H9 (cell line): ENCODE measurements at places on chromosomes 1 and 21. TPM values are rescaled to one million over a fixed set of nuclear protein-coding genes. Genes with fewer than 3 reads are reported as not detected.
A peak's percentile ranks its signal among the peaks of the same experiment; 100 is the strongest.

The S100A9 gene
- not detected in 2 replicates for total RNA-seq

DNA sequence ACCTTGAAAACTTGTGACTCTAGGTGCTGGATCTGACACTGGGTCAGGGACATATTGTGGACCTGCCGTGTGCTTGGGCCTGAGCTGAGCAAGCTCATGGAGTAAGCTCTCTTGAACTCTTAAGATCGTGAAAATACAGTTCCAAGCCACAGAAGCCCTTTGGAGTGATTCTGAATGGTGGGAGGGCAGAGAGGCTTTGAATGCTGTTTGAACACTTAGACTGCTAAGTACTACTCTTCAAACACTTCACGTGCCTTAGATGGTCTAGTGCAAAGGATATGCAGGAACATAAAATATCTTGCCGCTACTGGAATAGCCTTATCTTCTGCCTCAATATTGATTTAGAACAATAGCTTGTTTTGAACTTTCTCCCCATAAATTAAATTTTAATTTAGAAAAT lies 21.6 kb downstream of the ROR1 start:
- peaks cover 18% of the 10 kb centered on the region for H3K36me3 ChIP-seq
- H3K27ac ChIP-seq, result peak overlapping the region; percentile 28
- no peak overlapping the region for H3K4me3 ChIP-seq
- H3K4me1 ChIP-seq, result peaks cover 44% of the 10 kb centered on the region
- DNase-seq, result no peak

- no peaks in the 10 kb centered on the region for H3K27me3 ChIP-seq
- DNase-seq, result no peak
- H3K4me3 ChIP-seq, result no peak overlapping the region
- no peaks in the 10 kb centered on the region for H3K4me1 ChIP-seq
- no peak overlapping the region for H3K27ac ChIP-seq
Measured at GRCh38 chr1:12197483-12197880, 30.7 kb downstream of the TNFRSF1B start.

DNA sequence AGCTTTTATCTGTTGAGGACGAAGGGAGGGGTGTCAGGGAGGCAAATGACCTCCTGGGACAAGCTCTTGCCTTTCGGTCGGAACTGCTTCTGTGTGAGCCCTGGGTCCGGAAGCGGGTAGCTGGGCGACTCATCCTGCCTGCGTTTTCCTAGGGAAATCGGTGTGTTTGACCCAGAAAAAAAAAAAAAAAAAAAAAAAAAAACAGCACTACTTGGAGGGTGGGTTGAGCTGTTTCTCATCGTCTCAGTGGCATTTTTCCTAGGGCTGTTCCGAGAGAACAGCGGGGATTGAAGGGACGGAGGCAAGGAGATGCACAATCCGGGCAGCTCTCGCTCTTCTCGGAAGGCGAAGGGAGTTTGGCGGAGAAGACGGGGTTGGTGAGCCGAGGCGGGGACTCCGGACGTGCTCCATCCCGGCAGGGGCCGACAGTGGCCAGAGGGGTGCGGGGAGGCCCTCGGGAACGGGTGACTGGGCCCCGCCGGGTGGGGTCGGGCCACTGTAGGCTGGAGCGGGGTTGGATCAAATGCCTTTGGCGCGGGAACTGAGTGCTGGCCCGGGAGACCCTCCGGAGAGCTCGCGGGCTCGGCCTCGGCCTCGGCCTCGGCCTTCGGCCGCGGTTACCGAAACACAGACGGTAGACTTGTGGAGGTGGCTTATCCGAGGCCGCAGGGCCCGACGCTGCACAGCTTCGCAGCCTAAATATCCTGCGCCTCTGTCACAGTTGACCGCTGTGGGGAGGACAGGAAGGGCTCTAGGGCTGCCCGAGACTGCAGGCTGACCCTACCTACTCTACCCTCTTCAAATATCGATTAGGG lies 2.4 kb upstream of the BARHL2 start:
- DNase-seq, result peak; percentile 58
- H3K27ac ChIP-seq, result no peak overlapping the region
- H3K36me3 ChIP-seq, result no peaks in the 10 kb centered on the region

The TMEM52 gene
- 9.6 and 11.3 TPM in 2 replicates for total RNA-seq

The KCNE2 gene
- total RNA-seq, result 0.29 TPM in 1 of 2 replicates, not detected in the other

DNA sequence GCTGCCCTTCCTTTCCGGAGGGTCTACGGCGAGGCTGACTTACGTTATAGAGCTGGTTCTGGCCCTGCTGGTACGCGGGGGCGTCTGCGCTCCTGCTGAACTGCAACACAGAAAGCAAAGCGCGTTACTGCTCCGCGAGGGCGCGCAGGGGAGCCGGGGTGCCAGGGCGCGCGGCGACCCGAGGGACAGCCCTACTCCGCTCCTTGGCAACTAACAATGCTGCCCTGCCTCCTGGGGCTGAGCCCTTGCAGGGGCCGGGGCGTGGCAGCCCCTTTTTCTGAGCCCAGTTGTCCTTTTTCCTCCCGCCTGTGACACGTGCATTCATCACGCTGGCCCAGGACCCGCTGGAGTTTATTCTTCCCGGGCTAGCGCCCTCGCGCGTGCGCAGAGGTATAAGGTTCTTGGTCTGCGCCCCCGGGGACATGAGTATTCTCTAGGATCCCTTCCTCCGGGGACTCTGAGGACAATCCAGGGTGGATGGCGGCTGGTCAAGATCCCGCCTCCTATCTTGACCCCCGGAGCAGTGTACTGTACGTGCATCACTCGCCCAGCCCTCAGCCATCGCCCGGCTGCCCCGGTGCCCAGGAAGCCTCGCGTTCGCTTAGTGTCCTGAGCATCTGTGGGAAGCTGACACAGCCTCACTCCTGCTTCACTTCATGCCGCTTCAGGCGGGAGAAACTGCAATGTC lies 78.9 kb downstream of the CD247 start:
- H3K27me3 ChIP-seq, result peaks cover 10% of the 10 kb centered on the region; the same call in 1 of the 2 replicates
- H3K4me1 ChIP-seq, result 0 out of 2 replicates have a peak, but pooled peaks cover 4% of the 10 kb centered on the region
- peak; percentile 75 for DNase-seq
- peak overlapping the region; percentile 55 for H3K4me3 ChIP-seq
- H3K36me3 ChIP-seq, result no peaks in the 10 kb centered on the region
- H3K27ac ChIP-seq, result no peak overlapping the region

GRCh38 chr1:193185211-193185610 lies 1.2 kb downstream of the B3GALT2 start:
- no peaks in the 10 kb centered on the region for H3K27me3 ChIP-seq
- no peak overlapping the region for H3K4me3 ChIP-seq
- H3K27ac ChIP-seq, result no peak overlapping the region

GRCh38 chr1:237411621-237412020 lies 369.6 kb downstream of the RYR2 start:
- H3K4me1 ChIP-seq, result peaks cover 3% of the 10 kb centered on the region; the same call in 1 of the 2 replicates
- DNase-seq, result no peak
- H3K27me3 ChIP-seq, result no peaks in the 10 kb centered on the region

GRCh38 chr1:183685112-183685713 lies 32.1 kb upstream of the APOBEC4 start:
- H3K27ac ChIP-seq, result no peak overlapping the region
- no peak overlapping the region for H3K4me3 ChIP-seq
- H3K4me1 ChIP-seq, result no peaks in the 10 kb centered on the region
- no peaks in the 10 kb centered on the region for H3K36me3 ChIP-seq
- peak; percentile 39 for DNase-seq

DNA sequence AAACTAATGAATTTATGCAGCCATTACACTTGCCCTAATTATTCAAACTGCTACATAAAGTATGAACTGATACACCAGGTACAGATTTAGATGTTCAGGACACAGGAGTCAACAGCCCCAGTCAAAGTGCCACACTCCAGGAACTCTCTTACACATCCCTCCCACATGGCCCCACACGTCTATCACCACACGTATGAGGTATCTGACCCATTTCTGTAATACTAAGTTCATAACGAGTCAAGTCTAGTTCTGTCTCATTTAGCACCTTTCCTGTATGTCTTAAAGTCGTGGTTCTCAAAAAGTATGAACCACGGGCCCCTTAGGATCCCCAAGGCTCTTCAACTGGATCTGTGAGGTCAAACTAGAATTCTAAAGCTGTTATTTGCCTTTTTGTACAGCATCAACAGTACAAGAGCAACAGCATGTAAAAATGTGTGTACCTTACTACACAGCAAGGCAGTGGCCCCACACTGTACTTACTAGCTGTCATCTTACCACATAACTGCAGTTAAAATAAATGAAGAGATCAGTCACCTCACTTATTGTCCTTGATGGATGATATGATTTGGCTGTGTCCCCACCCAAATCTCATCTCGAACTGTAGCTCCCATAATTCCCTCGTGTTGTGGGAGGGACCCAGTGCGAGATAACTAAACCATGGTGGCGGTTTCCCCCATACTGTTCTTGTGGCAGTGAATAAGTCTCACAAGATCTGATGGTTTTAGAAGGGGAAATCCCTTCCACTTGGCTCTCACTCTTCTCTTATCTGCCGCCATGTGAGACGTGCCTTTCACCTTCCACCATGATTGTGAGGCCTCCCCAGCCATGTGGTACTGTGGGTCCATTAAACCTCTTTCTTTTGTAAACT lies 42.6 kb downstream of the SIPA1L2 start:
- peaks cover 3% of the 10 kb centered on the region; the same call in 1 of the 2 replicates for H3K4me1 ChIP-seq
- H3K27me3 ChIP-seq, result no peaks in the 10 kb centered on the region

DNA sequence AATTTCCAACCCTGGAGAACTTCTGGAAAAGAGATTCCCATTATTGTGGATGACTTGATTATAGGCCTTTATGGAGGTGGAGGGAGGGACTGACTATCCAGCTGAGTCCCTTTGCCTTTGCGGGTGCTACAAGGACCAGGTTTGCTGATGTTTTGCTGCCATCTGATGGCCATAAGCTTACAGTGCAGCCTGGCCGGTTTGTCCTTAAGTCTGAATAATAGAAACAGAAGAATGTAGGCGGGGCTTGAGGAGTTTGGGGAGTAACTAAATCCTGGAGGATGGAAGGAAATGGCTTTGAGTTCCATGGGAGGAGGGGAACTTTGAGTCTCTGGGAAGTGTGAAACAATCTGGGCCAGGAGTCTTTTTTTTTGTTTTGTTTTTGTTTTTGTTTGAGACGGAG lies 55.7 kb upstream of the CD1D start:
- DNase-seq, result peak; percentile 94
- no peak overlapping the region for H3K4me3 ChIP-seq
- H3K36me3 ChIP-seq, result no peaks in the 10 kb centered on the region
- peaks cover under 1% of the 10 kb centered on the region; the same call in 1 of the 2 replicates for H3K4me1 ChIP-seq

GRCh38 chr1:62435231-62436038 lies 1.4 kb upstream of the USP1 start:
- H3K27ac ChIP-seq, result peak overlapping the region; percentile 92
- no peak for DNase-seq
- no peaks in the 10 kb centered on the region for H3K4me1 ChIP-seq

The RIPPLY3 gene
- total RNA-seq, result 1.7 and 1.9 TPM in 2 replicates

The CFAP45 gene
- total RNA-seq, result 0.53 and 0.85 TPM in 2 replicates

The KRTAP12-2 gene
- not detected in 2 replicates for total RNA-seq

GRCh38 chr1:78839704-78840277 lies 166.7 kb downstream of the ADGRL4 start:
- H3K36me3 ChIP-seq, result no peaks in the 10 kb centered on the region
- H3K4me3 ChIP-seq, result no peak overlapping the region
- no peaks in the 10 kb centered on the region; the same call in 1 of the 2 replicates for H3K4me1 ChIP-seq
- no peaks in the 10 kb centered on the region for H3K27me3 ChIP-seq

The USH2A gene
- total RNA-seq, result 0.04 and 0.11 TPM in 2 replicates

GRCh38 chr1:195697130-195697529 lies 911.1 kb downstream of the KCNT2 start:
- no peak for DNase-seq
- H3K27me3 ChIP-seq, result no peaks in the 10 kb centered on the region
- no peak overlapping the region for H3K4me3 ChIP-seq
- H3K36me3 ChIP-seq, result no peaks in the 10 kb centered on the region; the same call in 2 of the 3 replicates
- H3K4me1 ChIP-seq, result no peaks in the 10 kb centered on the region
- H3K27ac ChIP-seq, result no peak overlapping the region

The TFF3 gene
- total RNA-seq, result 1.5 TPM in 2 replicates

The SMPDL3B gene
- total RNA-seq, result 49.5 and 51.3 TPM in 2 replicates

- H3K36me3 ChIP-seq, result no peaks in the 10 kb centered on the region
- H3K4me3 ChIP-seq, result no peak overlapping the region
- H3K27ac ChIP-seq, result no peak overlapping the region
- H3K4me1 ChIP-seq, result no peaks in the 10 kb centered on the region
- DNase-seq, result no peak
Measured at GRCh38 chr1:167671727-167672511, 41.9 kb downstream of the RCSD1 start.

DNA sequence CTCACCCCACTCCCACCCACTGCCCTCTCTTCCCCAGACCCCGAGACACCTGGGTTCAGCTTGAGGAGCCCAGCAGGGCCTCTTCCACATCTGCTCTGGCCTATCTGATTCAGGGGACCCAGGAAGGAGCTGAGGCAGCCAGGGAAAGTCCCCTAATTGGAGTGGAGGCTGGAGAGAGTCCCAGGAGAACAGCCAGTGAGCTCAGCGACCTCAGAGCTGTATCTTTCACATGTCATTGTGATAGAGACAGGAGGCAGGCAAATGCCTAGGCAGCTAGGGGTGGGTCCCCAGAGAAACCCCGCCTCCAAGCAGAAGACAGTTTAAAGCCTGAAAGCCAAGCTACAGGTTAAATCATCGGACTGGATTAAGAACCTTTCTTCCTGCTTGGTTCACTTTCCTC lies 122.7 kb downstream of the MATN1 start:
- DNase-seq, result no peak
- peaks cover 4% of the 10 kb centered on the region; the same call in 1 of the 2 replicates for H3K36me3 ChIP-seq
- H3K4me3 ChIP-seq, result no peak overlapping the region
- no peaks in the 10 kb centered on the region for H3K27me3 ChIP-seq

DNA sequence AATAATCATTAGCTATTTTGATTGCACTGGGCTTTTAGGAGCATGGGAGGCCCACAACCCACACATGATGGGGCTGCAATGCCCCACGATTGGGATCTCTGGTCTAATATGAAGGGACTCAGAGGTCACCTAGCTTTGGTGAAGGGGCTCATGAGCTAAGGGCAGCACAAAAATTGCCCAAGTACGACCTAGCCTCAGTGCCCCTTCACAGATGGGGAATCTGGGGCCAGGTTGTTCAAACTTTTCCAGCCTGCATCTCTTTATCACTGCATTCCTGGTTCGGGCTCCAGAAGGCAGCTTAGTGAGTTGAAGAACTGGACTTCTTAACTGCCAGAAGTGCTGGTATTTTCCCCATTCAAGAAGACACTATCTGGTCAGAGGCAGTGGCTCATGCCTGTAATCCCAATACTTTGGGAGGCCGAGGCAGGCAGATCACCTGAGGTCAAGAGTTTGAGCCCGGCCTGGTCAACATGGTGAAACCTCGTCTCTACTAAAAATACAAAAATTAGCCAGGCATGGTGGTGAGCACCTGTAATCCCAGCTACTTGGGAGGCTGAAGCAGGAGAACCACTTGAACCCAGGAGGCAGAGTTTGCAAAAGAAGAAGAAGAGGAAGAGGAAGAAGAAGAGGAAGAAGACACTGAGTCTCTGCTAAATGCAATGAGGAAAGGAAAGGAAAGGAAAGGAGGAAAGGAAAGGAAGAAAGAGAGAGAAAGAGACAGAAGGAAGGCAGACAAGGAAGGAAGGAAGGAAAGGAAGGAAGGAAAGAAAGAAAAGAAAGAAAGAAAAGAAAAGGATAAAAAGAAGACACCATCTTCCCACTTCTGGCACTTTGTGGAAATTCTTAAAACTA lies 258.5 kb upstream of the IRF2BP2 start:
- no peaks in the 10 kb centered on the region for H3K27me3 ChIP-seq
- H3K36me3 ChIP-seq, result peaks cover 4% of the 10 kb centered on the region
- no peaks in the 10 kb centered on the region for H3K4me1 ChIP-seq
- H3K27ac ChIP-seq, result no peak overlapping the region
- no peak for DNase-seq
